ENCODE measurements at places on chromosomes 5 and 9.

DNA sequence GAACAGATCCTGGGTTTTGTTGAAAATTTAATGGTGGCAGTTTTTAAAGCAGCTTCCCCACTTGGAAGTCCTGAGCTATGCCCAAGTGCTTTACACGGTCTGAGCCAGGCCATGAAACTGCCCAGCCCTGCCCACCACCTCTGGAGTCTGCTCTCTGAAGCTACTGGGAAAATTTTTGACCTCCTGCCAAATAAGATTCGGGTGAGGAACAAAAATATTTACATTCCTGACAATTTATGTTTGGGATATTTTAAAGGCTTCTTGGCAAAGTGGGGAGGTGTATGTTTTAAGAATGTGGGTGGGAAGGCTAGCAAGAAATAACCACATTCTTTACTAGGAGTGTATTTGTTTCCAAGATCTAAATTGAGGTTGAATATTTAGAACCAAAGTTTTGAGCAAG is 50.0 kb downstream of the HACD4 start:
- no peak for DNase-seq

GRCh38 chr5:135329913-135330797 is 68.9 kb downstream of the MACROH2A1 start:
- DNase-seq: no peak

GRCh38 chr9:96317335-96317980 is 15.5 kb upstream of the HSD17B3 start:
- peak; percentile 49 for DNase-seq

DNA sequence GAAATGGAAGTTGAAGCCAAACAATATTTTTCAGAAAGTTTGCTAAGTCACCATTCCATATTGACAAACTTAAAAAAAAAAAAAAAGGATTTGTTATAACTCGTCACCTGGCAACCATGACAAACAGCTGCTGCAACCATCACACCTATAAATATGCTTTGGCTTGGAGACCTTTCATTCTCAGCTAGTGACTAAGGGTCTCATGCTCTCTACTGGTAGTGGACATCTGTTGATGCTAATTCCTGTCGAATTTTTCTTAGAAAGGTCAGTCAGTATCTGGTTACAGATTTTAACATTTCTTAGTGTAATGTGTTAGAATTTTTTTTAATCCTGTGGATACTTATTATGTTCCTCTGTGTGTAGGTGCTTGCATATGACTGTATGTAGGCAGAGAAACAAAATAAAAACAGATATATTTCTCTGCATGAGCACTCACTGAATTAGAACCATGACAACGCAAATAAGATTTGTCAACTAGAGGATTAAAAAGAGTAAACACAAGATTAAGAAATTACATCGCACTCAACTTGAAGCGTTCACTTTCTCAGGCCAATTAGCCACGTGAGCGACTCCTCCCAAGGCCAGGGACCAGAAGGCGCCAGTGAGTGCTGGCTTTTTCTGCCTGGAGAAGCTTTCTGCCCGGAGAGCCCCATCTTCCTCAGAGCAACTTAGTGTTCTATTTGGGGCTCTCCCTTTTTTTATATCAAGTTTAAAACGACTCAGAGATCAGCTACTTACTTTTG is 27.0 kb upstream of the ZNF622 start:
- DNase-seq: no peak

DNA sequence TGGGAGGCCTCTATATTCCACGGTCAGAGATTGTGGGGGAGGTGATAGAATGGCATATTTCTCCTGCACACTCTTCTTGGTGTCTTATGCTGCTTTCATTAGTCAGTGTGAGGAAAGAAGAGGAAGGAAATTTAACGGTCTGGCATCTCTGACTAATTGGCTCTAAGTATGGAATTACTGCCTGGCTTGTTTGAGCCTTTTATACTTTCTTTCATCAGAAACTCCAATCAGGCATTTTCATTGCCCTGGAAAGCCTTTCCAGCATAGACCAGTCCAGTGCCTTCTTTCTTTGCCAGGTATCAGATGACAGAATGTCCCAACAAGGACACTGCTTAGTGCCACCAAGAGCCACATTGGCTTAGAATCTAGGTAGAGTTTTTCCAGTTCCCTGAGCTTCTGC is 30.2 kb downstream of the CYSTM1 start:
- no peak for DNase-seq

GRCh38 chr9:36006549-36007315 is 30.0 kb upstream of the RECK start:
- no peak for DNase-seq

DNA sequence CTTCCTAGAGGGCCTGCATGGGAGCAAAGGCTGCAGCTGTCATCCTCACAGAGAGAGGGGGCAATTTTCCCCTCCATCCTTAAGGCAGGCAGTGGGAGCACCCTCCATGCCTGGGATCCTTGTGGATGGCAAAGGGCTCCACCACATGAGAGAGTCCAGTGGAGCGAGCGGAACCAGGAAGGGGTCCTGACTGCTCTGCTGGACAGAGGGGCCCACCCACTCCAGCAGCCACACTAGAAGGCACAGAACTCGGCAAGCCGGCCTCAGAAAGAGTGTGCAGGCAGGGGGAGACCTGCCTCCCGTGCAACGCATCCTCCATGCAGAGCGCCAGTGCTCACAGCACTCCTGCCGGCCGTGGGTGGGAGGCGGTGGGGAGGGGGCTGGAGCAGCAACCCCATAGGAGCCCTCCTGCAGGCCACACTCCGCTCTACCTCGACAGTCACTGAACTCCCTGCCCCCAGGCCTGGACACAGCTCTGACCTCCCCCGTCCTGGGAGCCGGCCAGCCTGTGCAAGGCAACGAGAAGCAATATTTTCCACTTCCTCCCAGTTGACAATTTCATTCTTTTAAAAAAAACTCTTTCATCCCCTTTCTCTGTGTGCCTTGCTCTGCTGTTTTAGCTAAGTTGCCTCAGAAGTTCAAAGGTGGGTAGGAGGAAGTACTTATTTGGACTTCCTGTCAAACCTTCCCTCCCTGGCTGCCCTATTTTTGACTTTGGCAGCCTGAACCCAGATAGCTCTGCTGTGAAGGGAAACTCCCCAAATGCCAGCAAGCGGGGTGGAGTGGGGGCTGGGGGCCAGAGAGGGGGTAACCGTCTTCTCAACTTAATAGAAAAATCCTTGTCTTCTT is 5.3 kb upstream of the LCP2 start:
- DNase-seq: peak; percentile 74

DNA sequence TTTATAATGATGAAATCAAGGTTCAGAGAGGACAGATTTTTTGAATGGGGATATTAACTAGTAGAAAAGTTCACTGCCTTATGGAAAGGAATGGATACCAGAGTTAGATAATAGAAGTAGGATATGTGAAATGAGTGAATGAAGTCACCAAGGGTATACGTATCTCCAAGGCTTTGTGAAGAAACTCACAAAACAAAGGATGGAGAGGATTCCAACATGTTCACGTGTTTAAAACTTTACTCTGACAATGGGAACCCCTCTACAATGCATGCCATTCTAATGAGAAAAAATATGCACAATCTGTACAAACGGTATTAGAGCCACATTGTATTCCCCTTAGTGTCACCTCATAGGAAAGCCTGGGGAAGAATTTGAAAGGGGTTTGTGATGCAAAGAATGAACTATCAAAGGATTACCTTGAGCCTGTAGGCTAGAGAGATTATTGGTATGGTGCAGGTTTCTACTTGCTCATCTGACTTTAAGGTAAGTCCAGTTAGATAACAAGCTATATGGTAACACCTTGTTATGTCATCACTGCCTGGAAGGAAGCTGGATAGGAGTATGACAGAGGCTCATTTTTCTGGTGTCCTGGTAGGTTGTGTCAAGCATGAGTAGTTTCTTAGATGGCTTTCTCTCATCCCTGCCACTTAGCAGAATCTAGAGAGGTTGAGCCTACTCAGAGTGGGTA is 250.3 kb upstream of the SEMA6A start:
- DNase-seq: no peak

GRCh38 chr9:112241491-112241890 is 66.4 kb upstream of the SUSD1 start:
- no peak for DNase-seq

- DNase-seq: no peak
Measured at GRCh38 chr9:69744688-69745380, 15.0 kb downstream of the PTAR1 start.

DNA sequence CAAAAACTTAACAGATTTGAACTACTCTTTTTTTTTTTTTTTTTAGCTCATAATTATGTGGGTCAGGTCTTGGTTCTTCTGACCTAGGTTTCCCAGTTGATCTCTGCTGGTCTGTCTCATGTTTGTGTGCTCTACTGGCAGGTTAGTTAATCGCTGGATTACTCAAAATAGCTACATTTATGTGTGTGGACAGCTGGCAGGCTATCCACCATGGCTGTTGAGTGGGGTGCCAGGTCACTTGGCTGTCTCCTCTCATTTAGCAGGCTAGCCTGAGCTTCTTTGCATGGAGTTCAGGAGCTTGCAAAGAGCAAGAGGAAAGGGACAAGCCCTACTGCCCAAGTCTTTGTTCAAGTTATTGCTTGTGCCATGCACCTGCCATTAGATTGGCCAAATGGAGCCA is 9.3 kb downstream of the ADCY2 start:
- DNase-seq: no peak

- DNase-seq: no peak
Measured at GRCh38 chr9:120937127-120937526, 10.5 kb upstream of the TRAF1 start.

- no peak for DNase-seq
Measured at GRCh38 chr9:137079401-137079787, 2.1 kb downstream of the UAP1L1 start.

DNA sequence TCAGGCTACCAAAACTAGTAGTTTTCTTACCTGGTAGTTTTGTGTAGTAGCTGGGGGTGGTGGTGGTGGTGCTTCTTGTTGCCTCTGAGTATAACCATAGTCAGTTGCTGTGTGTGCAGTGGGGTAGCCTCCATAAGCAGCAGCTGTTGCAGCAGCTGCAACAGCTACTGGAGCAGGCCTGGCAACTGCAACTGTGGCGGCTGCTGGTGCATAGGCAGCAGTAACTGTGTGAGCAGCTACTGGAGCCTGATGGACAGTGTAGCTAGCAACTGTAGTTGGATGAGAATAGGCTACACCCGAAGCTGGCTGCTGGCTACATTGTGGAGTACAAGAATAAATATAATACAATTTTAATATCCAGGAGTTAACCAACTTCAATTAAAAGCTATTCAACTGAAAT is 24.7 kb downstream of the ZFR start:
- no peak for DNase-seq

DNA sequence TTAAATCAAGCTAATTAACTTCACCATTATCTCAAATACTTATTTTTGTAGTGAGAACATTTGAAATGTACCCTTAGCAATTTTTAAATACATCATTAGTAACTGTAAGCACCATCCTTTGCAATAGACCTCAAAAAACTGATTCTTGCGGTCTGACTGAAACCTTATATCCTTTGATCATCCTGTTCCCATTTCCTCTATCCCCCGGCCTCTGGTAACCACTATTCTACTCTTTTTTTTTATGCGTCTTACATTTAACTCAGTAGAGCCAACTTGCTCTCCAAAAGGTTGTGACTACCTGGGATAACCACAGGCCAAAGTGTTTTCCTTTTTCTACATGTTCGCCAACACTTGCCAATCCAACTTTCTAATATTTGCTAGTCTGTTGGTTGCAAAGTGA is 106.1 kb downstream of the IRX1 start:
- no peak for DNase-seq

- DNase-seq: no peak
Measured at GRCh38 chr5:100872408-100873190, 30.5 kb downstream of the ST8SIA4 start.

- DNase-seq: no peak
Measured at GRCh38 chr5:98641671-98642070, 131.8 kb upstream of the RGMB start.

DNA sequence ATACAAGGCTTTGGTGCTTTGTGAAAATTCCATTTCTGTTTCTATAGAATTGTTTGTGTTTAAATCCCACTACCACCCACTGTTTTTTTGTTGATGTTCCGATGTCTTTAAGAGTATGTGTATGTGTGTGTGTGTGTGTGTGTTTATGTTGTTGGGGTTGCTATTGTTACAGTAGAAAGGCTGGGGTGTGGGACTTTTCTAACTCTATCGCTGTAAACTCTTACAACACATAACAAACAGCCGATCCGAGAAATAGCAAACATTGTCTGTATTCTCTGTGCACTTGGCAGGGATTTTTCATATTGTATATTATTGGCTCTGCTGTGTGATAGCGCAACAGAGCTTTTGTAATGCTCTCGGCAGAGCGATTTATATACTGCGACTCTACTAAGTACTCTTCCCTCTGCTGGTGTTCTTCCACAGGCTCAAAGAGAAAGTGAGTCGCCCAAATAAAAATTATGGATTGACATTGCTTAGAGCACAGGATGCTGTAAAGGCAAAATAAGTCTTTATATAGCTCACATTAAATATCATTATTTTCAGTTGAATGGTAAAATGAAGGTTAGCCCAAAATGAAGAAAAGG is 492.2 kb upstream of the ARRDC3 start:
- no peak for DNase-seq

- no peak for DNase-seq
Measured at GRCh38 chr5:56102889-56103288, 108.1 kb upstream of the IL6ST start.

DNA sequence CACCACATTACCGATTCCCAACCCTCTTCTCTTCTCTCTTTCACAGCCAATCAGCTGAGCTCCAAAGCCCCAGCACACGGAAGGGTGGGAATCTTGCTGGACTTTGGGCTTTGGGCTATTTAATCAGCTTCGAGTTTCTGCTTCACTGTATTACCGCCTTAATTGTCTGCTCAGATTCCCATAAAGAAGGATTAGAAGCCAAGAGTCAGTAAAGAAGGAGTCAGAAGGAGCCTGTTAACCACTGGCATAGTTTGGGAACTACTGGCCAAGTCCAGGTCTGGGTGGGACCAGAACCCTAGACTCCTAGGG is 4.4 kb downstream of the SPRY4 start:
- no peak for DNase-seq

- no peak for DNase-seq
Measured at GRCh38 chr5:133687212-133688061, 75.1 kb upstream of the FSTL4 start.

DNA sequence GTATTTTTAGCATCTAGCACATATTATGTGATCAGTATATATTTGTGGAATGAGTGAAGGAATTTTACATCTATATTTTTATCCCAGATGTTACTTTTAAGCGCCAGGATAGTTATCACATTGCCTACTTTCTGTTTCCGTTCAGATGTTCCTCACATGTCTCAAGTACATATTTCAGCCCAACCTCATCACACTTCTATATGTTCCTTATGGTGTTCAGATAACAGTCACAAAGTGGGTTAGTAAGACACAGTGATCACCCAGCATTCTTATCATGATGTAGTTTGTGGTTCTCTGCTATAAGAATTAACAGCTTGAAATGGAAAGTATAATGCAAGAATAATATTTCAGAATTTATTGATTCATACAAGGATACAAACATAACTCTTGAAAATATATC is 170.0 kb upstream of the RASA1 start:
- DNase-seq: no peak
